ENCODE measurements at places on chromosomes 5 and 9. TPM values are rescaled to one million over a fixed set of nuclear protein-coding genes. Genes with fewer than 3 reads are reported as not detected.

- no peak for DNase-seq
Measured at GRCh38 chr5:39395521-39395920, 29.3 kb downstream of the DAB2 start.

DNA sequence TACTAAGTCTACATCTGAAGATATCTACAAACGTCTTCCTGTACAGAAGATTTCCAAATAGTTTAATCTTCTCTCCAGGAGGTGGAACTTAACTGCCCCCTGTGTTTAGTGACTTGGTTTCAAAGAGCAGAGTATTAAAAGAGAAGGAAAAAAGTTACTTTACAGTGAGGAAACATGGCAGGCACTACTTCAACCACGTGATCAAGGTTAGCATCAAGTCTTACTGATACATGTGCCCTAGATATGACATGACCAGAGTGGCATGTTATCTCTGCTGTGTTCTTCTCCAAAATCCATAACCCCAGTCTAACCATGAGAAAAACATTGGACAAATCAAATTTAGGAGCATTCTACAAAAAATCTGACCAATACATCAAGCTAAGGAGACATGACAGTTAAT lies 125.8 kb downstream of the ADAMTS12 start:
- DNase-seq, result no peak

DNA sequence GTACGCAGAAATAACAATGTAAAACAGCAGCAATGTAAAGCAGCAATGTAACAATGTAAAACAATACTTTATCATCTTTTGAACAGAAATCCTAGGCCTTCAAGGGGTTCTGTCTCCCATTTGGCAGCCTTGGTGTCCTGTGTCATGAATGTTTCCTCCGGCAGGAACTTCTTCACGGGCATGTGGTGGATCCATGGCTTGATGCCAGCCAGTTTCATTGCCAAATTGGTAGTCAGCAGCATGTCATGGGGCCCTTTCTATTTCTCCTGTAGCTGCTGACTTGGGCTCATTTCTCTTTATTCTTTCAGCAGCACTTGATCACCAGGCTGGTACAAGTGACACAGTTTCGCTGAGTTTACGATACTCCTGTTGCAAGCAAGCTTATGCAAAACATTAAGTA lies 275.3 kb downstream of the HTR1A start:
- no peak for DNase-seq

DNA sequence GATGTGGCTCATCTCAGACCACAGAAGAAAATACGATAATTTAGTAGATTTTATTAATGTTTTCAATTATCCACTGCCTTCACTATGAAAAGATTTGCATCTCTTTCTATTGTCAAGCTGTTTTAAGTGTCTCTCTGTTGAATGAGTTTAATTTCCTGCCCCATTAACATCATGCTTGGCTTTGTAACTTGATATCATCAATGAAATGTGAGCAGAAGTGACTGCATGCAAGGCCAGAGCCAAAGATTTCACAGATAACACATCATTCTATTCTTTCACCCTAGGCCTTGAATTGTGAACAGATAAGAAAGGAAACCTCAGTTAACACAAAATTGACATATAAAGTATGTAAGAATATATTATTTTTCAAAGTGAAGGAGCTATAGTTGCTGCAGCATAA lies 986.4 kb upstream of the CDH18 start:
- DNase-seq, result no peak

- no peak for DNase-seq
Measured at GRCh38 chr9:35177520-35177919, 15.7 kb downstream of the UNC13B start.

DNA sequence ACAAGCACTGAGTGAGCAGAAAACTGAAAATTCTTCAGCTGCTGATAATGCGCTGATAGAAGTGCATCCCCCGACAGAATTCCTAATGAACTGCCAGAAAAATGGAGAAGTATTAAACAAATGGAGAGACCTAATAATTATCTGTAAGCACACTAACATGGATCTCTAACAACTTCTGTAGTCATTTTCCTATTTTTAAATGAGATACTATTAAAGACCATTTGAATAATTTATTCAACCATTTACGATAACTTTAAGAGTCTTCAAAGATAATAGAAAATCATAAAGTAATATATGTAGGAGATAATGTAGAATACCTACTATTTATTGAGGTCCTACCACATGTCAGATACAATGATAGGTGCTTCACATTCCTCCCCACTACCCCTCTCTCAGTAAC lies 72.9 kb downstream of the EFNA5 start:
- DNase-seq, result no peak

DNA sequence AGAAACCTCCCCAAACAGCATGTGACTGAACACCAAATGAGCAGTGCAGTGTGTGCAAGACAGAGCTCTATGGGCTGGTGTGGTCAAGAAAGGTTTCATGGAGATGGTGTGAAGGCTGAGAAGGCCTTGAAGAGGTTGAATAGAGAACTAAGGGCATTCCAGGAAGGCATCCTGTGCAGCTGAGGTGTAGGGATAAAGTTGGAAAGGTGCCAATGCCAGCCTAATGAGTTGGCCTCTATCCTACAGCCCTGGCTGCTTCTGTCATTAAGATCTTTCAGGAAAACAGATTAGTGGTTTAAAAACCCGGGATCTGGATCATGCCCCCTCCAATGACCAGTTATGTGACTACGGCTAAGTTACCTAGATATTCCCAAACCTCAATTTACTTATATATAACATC lies 4.0 kb downstream of the HDAC3 start:
- DNase-seq, result no peak

DNA sequence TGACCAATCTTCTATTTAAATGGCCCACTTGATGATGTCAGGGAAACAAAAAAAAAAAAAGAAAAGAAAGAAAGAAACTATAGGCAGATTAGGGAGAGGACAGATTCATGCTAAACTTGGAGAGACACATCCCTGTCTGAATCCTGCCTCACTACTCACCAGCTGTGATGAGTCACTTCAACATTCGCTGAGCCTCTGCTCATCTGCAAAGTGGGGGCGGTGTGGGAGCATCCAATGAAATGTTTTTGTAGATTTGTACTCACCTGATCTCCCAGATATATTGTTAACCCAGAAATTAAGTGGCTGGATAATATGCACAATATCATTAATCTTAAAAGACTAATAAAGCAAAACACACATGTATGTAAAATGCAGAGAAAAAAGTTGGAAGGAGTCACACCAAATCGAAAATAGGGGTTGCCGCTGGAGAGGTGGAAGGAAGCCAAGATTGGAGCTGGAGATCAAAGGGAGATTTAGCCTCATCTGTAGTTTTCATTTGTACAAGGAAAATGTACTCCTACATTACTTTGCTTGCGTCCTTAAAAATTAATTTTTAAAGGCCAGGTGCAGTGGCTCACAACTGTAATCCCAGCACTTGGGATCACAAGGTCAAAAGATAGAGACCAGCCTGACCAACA lies 17.0 kb upstream of the ERGIC1 start:
- no peak for DNase-seq

DNA sequence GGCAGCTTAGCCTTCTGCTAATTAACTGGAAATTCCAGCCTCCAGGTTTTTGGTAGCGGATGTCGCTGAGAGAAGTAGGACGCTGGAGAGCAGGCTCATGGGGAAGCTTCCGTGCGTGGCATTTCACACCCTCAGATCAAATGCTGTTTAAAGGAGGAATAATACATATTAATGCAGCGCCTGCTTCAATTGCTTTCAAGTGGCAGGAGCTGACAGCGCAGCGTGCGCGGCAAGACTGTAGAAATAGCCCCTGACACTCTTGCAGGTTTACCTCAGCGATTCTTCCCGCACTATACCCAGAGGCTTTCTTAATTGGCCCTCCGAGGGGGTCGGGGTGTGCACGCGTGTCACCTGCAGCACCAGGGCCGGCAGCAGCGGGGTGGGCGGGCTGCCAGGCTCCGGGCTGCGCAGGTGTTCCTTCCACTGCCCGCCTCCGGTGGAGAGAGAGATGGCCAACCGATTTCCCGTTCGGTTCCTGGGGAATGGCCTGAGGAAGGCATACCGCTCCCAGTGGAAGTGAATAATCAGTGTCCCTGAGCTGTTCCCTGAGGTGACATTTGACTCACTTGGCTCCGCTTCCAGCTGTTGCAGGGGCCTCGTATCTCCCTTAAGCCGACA lies 427.9 kb downstream of the KCTD16 start:
- peak; percentile 69 for DNase-seq

DNA sequence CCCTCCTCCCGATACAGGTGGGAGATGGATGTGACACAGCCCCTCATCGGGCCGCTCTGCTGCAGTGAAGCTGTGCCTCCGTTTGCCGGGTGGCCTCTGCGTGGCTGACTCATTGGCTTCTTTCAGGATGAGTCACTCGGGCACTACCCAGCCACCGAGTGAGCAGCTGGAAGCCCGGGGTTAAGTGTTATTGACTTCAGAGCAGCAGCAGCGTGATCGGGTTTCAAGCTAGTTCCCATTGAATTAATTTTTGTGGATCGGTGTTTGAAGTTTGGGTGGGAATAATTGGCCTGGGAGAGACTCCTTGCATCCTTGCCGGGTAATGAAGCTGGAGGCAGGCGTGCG lies 266.4 kb upstream of the IRX4 start:
- DNase-seq, result no peak

- DNase-seq, result no peak
Measured at GRCh38 chr5:153372425-153373129, 117.9 kb upstream of the GRIA1 start.

GRCh38 chr5:157354800-157355199 lies 88.9 kb downstream of the CYFIP2 start:
- no peak for DNase-seq

- DNase-seq, result no peak
Measured at GRCh38 chr9:132424857-132425674, 15.1 kb downstream of the CFAP77 start.

DNA sequence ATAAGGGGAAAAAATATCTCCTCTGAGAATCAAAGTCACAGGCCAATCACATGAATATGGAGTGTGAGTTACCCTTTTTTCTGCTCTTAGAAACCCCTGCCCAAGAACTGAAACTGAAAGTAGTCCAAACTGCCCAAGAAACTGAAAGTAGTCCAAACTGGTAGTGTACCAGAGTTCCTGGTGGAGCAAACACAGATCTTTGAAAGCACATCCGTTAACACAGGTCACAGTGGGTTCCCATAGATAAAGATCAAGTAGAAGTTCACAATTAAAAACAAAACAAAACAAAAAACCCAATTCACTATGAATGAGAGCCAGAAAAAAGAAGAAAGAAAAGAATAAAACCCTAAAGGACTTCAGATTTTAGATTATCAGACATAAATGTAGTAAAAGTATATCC lies 332.4 kb upstream of the EFNA5 start:
- DNase-seq, result no peak

DNA sequence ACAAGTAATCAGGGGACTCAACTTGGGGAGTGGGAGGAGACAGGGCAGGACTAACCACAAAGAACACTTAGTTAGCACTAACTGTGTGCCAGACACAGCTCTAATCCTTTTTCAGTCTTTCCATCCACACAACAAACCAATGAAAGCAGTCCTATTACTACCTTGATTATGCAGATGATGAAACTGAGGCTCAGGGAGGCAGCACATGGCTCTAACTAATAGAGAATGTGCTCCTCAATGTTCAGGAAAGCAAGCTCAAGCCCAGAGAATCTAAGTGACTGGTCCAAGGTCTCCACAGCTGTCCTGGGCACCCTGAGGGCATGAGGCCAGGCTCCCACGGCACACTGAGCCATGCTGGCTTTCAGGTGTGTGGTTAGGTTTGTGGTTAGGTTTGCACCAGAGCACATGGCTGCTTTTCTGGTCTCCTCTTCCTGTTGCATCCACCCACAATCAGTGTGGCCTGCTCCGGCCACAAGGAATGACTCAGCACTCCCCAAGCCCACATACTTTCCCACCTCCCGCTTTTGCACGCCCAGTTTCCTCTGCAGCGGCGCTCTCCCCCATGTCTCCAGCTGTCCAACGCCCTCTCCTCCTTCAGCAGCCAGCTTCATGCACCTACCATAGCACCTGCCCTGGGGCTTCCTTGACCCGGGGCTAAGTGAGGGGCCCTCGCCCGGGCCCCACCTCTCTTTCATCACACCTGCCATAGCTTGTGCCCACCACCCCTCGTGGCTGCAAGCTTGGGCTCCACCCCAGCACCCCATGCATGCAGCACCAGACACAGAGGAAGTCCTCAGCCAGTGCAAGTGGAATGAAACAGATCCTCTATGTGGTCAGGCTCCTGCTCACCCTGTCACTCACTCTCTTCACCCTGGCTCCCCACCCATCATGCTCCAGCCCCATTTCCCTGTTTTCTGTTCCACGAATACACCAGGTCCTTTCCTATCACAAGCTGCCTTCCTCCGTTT lies 133.1 kb downstream of the GABBR2 start:
- DNase-seq, result no peak

GRCh38 chr5:82601861-82602260 lies 323.7 kb upstream of the RPS23 start:
- no peak for DNase-seq

GRCh38 chr9:98916660-98917059 lies 27.0 kb upstream of the COL15A1 start:
- no peak for DNase-seq

DNA sequence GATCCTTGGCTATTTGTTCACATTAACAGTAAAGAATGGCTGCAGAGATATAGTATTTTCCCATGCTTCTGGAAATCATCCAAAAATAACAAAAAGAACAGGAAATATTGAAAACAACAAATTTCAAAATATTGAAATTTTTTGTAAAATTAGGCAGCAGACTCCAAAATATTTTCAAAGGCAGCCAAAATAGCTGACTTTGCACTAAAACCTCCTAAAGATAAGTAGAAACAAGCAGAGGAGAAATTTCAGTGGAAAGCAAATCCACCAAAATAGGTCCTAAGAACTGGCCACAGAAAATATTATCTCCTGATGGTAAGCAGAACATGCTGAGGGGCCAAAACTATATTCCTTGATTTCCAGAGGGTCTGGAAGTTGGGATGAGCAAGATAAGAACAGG lies 456.3 kb upstream of the DMAC1 start:
- no peak for DNase-seq

GRCh38 chr5:60183881-60184280 lies 290.4 kb upstream of the PDE4D start:
- DNase-seq, result no peak

DNA sequence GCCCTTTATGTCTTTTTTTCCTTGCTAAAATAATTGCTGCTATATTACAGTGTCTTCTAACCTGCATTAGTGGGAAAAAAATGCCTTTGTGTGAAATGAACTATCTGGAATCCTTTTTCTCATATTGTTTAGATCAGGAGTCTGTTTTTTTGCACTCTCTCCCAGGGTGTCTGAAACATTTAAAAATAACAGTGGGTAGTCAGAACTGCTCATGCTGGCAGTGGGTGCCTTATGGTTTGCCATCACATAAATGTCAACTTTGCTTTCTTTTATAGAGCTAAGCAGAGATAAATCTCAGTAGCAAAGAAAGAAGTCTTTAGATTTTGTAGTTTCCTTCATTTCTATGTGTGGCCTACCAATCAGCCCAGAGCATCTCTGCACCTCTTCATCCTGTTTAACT lies 347.8 kb upstream of the RGMB start:
- DNase-seq, result no peak

GRCh38 chr9:129193655-129194054 lies 15.6 kb upstream of the IER5L start:
- DNase-seq, result no peak

DNA sequence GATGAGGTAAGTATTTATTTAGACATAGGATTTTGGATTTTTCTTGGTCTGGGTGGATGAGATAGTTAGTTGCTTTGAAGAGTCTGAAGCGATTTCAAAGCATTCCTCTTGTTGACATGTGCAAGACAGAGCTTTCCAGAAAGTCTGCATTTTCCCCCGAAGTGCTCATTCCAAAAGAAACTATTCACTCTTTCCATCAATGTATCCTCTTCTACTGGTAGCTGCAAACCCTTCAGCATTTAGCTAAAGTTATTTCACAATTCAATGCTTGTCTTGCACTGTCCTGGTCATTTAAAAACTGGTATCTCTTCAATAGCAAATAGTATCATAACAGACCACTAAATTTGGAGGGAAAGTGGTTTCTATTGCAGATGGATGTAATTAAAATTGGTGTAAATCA lies 13.0 kb downstream of the NREP start:
- no peak for DNase-seq

The HACD4 gene
- 10.6 TPM for total RNA-seq
